ENCODE measurements at places on chromosomes 3 and 15.

DNA sequence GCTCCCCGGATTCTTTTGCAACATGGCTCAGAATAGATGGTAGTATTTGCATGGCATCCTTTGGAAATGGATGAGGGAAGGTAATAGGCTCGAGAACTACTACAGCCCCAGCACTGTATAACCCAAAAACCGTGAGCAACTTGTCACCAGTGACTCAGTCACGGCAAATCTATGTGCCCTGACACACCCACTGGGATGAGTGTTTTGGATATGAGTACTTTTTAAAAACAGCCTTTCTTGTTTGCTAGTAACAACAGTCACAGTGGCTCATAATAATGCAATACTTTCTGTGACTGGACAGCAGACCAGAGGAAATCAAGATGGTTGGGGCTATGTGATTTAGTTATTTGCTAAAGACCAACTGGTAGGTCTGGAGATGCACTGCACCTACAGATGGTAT, 299.6 kb downstream of the ULK4 start:
- no peak overlapping the region for H3K27ac ChIP-seq
- no peak overlapping the region for H3K4me3 ChIP-seq
- no peak for DNase-seq

GRCh38 chr3:134941820-134942219, 146.8 kb downstream of the EPHB1 start:
- H3K4me1 ChIP-seq = no peaks in the 10 kb centered on the region
- no peak overlapping the region for H3K4me3 ChIP-seq
- no peak for DNase-seq
- H3K27me3 ChIP-seq = peaks cover 2% of the 10 kb centered on the region
- H3K27ac ChIP-seq = no peak overlapping the region

- H3K4me3 ChIP-seq = peak overlapping the region; percentile 99
- H3K4me1 ChIP-seq = peaks cover 40% of the 10 kb centered on the region
- H3K27me3 ChIP-seq = peaks cover 19% of the 10 kb centered on the region
- peak overlapping the region; percentile 91 for H3K27ac ChIP-seq
- DNase-seq = no peak
- peaks cover 10% of the 10 kb centered on the region for H3K36me3 ChIP-seq
Observed at GRCh38 chr3:160403028-160403545, 3.6 kb downstream of the SMC4 start.

DNA sequence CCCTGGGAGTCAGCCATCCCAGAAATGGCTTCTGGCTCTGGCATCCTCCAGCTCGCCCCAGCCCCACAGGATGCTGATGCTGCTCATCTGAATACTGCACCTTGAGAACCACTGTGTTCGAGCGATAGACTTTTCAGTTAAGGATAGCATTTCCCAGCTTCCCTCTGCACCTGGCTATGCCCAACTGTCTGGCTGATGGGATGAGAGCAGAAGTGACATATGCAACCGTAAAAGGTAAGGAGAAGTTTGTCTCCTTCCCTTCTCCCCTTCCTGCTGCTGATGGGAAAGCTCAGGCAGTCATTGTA, 9.7 kb upstream of the HHATL start:
- peaks cover 3% of the 10 kb centered on the region for H3K27me3 ChIP-seq
- H3K4me3 ChIP-seq = no peak overlapping the region
- H3K27ac ChIP-seq = no peak overlapping the region
- no peaks in the 10 kb centered on the region for H3K4me1 ChIP-seq
- no peak for DNase-seq

- peaks cover 9% of the 10 kb centered on the region for H3K4me1 ChIP-seq
- no peak overlapping the region for H3K27ac ChIP-seq
- H3K27me3 ChIP-seq = no peaks in the 10 kb centered on the region
- no peaks in the 10 kb centered on the region for H3K36me3 ChIP-seq
Observed at GRCh38 chr15:63353887-63354286, 27.8 kb downstream of the CA12 start.

DNA sequence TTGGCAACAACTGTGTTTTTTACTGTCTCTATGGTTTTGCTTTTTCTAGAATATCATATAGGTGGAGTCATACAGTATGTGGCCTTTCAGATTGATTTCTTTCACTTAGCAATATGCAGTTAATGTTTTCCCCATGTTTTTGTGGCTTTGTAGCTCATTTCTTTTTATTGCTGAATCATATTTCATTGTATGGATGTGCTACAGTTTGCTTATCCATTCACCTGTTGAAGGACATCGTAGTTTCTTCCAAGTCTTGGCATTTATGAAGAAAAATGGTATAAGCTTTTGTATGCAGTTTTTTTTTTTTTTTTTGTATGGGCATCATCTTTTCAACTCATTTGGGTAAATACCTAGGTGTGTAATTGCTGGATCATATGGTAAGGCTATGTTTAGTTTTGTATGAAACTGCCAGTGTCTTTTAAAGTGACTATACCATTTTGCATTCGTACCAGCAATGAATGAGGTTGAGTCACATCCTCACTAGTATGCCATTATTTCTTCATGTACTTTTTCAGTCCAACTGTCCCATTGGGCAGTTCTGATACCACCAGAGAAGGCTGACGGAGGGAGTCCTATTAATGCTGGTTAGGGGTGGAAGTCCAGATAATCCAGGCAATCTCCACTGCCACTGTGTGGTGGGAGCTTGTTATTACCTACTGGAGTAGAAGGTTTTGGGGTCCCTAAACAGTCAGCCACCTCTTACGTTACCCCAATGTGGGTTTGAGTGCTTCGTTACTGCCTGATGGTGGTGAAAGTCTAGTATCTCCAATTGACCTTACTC, 210.5 kb downstream of the DOCK3 start:
- no peak overlapping the region for H3K27ac ChIP-seq
- no peaks in the 10 kb centered on the region for H3K27me3 ChIP-seq
- DNase-seq = no peak
- H3K4me3 ChIP-seq = no peak overlapping the region

- H3K27me3 ChIP-seq = no peaks in the 10 kb centered on the region
- peaks cover 5% of the 10 kb centered on the region for H3K4me1 ChIP-seq
- no peak overlapping the region for H3K4me3 ChIP-seq
- DNase-seq = no peak
Observed at GRCh38 chr3:177946048-177946447, 590.2 kb upstream of the KCNMB2 start.

DNA sequence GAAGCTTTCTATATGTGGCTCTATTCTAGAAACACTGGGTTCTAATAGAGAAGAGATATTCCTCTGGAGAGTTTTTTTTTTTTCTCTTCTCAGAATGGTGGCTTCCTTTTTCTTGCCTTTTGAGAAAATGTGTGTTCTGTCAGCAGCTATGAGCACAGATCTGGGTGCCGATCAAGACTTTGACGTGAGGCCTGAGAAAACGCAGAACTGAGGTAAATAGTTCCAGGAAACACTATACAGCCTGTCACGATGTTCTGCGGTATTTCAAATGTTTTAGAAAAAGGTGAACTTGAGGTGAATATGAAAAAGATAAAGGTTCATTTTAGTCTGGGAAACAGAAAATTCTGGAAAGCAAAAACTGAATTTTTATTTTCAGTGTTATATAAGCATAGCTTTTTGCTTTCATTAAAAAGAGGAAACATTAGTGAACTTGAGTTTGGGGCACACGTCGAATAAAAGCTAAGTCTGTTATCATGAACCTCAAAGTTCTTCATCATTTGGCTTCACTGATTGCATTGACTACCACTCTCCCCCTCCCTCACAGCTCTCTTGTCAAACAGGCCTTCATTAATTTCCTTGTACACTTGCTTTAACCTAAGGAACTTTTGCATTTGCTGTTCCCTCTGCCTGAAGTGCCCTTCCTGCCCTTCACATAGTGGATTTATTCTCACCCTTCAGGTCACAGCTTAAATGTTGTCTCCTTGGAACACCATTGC, 265.1 kb downstream of the NFKBIZ start:
- H3K4me1 ChIP-seq = no peaks in the 10 kb centered on the region
- DNase-seq = no peak
- no peak overlapping the region for H3K27ac ChIP-seq

- peaks cover 20% of the 10 kb centered on the region for H3K36me3 ChIP-seq
- peaks cover 13% of the 10 kb centered on the region for H3K4me1 ChIP-seq
- no peak overlapping the region for H3K27ac ChIP-seq
- DNase-seq = no peak
- H3K4me3 ChIP-seq = no peak overlapping the region
Observed at GRCh38 chr15:63264688-63265293, 12.6 kb upstream of the APH1B start.

- H3K36me3 ChIP-seq = peaks cover 32% of the 10 kb centered on the region
- no peak overlapping the region for H3K27ac ChIP-seq
- peaks cover 2% of the 10 kb centered on the region for H3K27me3 ChIP-seq
- no peak for DNase-seq
- no peak overlapping the region for H3K4me3 ChIP-seq
- H3K4me1 ChIP-seq = no peaks in the 10 kb centered on the region
Observed at GRCh38 chr3:196517919-196518318, 2.8 kb upstream of the SMCO1 start.

- no peak overlapping the region for H3K4me3 ChIP-seq
- H3K27ac ChIP-seq = no peak overlapping the region
- no peaks in the 10 kb centered on the region for H3K27me3 ChIP-seq
- H3K4me1 ChIP-seq = no peaks in the 10 kb centered on the region
Observed at GRCh38 chr3:171986176-171986575, 53.2 kb upstream of the FNDC3B start.

- H3K4me1 ChIP-seq = peaks cover 29% of the 10 kb centered on the region
- H3K36me3 ChIP-seq = no peaks in the 10 kb centered on the region
- DNase-seq = no peak
Observed at GRCh38 chr3:16999871-17000270, 115.1 kb downstream of the PLCL2 start.

GRCh38 chr15:44500555-44500954, 36.4 kb upstream of the EIF3J start:
- no peak for DNase-seq
- no peaks in the 10 kb centered on the region for H3K4me1 ChIP-seq
- H3K27ac ChIP-seq = no peak overlapping the region
- H3K4me3 ChIP-seq = no peak overlapping the region

GRCh38 chr3:42189001-42189460, 77.0 kb downstream of the CCK start:
- H3K27ac ChIP-seq = no peak overlapping the region
- peaks cover 4% of the 10 kb centered on the region for H3K27me3 ChIP-seq
- peaks cover 35% of the 10 kb centered on the region for H3K4me1 ChIP-seq

- H3K27ac ChIP-seq = peak overlapping the region; percentile 99
- peaks cover 4% of the 10 kb centered on the region for H3K27me3 ChIP-seq
- H3K4me3 ChIP-seq = peak overlapping the region; percentile 97
- no peak for DNase-seq
- no peaks in the 10 kb centered on the region for H3K36me3 ChIP-seq
- H3K4me1 ChIP-seq = peaks cover 19% of the 10 kb centered on the region
Observed at GRCh38 chr3:28347374-28348264, 902 bp upstream of the ZCWPW2 start.

- no peak overlapping the region for H3K27ac ChIP-seq
- H3K27me3 ChIP-seq = no peaks in the 10 kb centered on the region
- peaks cover 12% of the 10 kb centered on the region for H3K4me1 ChIP-seq
- no peak overlapping the region for H3K4me3 ChIP-seq
- DNase-seq = no peak
Observed at GRCh38 chr3:72120806-72121778, 336.1 kb upstream of the PROK2 start.

- no peaks in the 10 kb centered on the region for H3K4me1 ChIP-seq
- H3K4me3 ChIP-seq = no peak overlapping the region
- H3K27ac ChIP-seq = no peak overlapping the region
- peaks cover 2% of the 10 kb centered on the region for H3K27me3 ChIP-seq
Observed at GRCh38 chr15:37219211-37219701, 118.9 kb upstream of the MEIS2 start.

DNA sequence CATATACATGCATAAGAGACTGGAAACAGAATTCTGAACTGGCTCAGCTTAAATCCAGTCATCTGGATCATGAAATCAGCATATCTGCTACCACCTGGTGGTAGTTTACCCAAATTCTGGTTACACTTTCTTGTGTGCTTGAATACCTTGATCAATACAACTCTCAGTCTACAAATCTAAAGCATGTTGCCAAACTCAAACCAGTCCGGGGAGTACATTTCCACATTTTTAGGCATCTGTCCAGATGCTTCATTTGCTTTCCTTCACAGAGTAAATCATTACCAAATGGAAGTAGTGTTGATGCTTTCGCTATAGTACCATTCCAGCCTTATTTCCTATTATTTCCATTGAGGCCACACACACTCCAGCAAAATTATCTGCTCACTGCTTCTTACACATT, 126.4 kb downstream of the P2RY1 start:
- H3K27me3 ChIP-seq = no peaks in the 10 kb centered on the region
- H3K4me3 ChIP-seq = no peak overlapping the region
- H3K36me3 ChIP-seq = no peaks in the 10 kb centered on the region
- no peaks in the 10 kb centered on the region for H3K4me1 ChIP-seq

- no peak for DNase-seq
- H3K4me1 ChIP-seq = no peaks in the 10 kb centered on the region
- no peak overlapping the region for H3K4me3 ChIP-seq
- no peaks in the 10 kb centered on the region for H3K36me3 ChIP-seq
- no peak overlapping the region for H3K27ac ChIP-seq
Observed at GRCh38 chr3:176927706-176928581, 269.3 kb downstream of the TBL1XR1 start.

GRCh38 chr3:17166369-17166768, 281.6 kb downstream of the PLCL2 start:
- H3K4me1 ChIP-seq = peaks cover 12% of the 10 kb centered on the region
- H3K4me3 ChIP-seq = no peak overlapping the region
- H3K36me3 ChIP-seq = peaks cover 12% of the 10 kb centered on the region
- H3K27me3 ChIP-seq = no peaks in the 10 kb centered on the region
- H3K27ac ChIP-seq = no peak overlapping the region

GRCh38 chr3:197028728-197029510, 698 bp downstream of the MELTF start:
- peak overlapping the region; percentile 69 for H3K4me3 ChIP-seq
- peaks cover 21% of the 10 kb centered on the region for H3K27me3 ChIP-seq
- no peaks in the 10 kb centered on the region for H3K36me3 ChIP-seq
- no peaks in the 10 kb centered on the region for H3K4me1 ChIP-seq

DNA sequence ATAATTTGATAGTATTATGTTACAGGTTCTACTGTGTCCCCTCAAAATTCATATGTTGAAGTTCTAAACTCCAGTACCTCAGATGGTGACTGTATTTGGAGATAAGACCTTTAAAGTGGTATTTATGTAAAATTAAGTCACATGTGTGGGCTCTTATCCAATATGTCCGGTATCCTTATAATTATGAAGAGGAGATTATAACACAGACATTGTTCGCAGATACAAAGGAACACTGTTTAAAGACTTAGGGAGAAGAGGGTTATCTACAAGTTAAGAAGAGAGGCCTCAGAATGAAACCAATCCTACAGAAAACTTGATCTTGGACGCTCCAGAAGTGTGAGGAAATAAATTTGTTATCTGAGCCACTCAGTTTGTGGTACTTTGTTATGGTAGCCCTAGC, 50.9 kb downstream of the DPH6 start:
- no peak overlapping the region for H3K27ac ChIP-seq
- DNase-seq = no peak
- no peaks in the 10 kb centered on the region for H3K4me1 ChIP-seq

- no peaks in the 10 kb centered on the region for H3K36me3 ChIP-seq
- H3K4me1 ChIP-seq = no peaks in the 10 kb centered on the region
- DNase-seq = no peak
- no peak overlapping the region for H3K4me3 ChIP-seq
- no peak overlapping the region for H3K27ac ChIP-seq
- no peaks in the 10 kb centered on the region for H3K27me3 ChIP-seq
Observed at GRCh38 chr3:173191611-173192010, 50.6 kb upstream of the SPATA16 start.
